ENCODE measurements at places on chromosomes 1 and 21.

GRCh38 chr1:25245809-25246599, 1.2 kb downstream of the RSRP1 start:
- DNase-seq = no peak

DNA sequence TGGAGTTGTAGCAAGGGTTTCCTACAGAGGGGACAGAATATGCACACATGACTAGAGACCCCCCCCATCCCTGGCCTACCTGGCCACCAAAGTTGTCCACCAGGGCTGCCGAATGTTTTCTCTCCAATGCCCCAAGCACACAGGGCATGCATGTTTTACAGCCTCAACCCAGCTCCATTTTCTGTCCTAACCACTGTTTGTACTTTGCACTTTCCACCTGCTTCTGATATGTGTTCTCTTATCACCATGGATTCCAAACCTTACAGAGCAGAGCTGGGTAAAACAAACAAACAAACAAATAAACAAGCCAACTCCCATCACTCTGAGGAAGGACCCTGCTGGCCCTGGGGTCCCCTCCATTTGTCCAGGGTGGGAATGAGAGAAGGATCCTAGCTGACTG, 27.3 kb downstream of the CLIC6 start:
- no peak for DNase-seq

DNA sequence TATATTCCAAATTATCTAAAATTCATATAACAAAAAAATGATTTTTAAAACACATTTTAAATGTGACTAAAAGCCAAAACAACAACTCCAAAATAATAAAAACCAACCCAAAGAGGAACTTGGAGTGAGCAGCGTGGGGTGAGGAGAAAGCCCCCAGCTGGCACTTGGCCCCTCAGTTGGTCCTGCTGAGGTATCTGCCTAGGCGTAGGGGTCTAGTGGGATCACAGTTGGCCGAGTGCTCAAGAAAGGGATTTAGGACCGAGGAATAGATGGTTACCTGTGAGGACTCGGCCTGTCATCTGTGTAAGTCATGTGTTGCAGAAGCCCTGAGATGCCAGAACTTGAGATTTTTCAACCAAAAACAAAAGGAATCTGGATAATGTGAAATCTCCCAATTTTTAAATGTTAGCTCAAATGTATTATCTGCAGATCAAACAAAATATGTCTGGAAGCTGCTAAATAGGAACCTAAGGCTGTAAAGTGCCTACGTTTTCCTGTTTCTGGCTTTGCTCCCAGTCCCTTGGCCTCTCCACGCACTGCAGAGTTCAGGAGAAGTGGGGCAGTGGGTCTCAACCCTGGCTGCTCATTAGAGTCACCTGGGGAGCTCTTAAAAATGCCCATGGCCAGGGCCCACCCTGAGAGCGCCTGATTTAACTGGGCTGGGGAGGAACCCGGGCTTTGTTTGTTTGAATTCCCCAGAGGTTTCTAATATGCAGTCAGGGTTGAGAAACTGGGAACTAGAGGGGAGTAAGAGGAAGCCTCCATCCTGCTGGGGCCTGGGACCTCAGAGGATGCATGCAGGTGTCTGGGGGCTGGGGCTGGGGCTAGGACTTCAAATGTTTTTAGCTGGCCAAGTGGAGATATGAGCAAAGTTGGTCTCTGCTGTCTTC, 38.5 kb upstream of the LDLRAP1 start:
- DNase-seq = no peak

GRCh38 chr1:115251856-115252255, 86.2 kb downstream of the NGF start:
- DNase-seq = no peak

- no peak for DNase-seq
These were observed 505.2 kb upstream of the NR5A2 start for GRCh38 chr1:199522338-199522737.

GRCh38 chr1:226424221-226425003, 16.5 kb upstream of the PARP1 start:
- peak; percentile 31 for DNase-seq

DNA sequence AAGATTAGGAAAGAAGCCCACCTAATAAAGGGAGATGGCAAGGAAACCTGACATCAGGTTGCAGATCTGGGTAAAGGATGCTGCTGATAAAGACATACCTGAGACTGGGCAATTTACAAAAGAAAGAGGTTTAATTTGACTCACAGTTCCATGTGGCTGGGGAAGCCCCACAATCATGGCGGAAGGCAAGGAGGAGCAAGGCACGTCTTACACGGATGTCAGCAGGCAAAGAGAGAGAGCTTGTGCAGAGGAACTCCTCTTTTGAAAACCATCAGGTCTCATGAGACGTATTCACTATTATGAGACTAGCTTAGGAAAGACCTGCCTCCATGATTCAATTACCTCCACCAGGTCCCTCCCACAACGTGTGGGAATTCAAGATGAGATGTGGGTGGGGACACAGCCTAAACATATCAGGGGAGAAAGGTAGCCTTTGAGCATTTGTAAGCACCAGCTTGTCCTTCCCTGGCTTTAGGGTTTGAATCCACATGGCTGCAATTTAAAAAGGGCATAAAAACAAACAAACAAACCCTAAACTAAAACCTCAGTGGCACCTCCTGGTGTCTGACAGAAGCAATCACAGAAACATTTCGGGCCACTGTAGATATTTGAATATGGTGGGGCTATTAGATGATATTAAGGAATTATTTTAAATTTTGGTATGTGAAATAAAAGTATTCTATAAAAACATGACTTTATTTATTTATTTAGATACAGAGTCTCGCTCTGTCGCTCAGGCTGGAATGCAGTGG, 33.1 kb downstream of the SLC2A7 start:
- DNase-seq = no peak

- no peak for DNase-seq
These were observed 61.3 kb downstream of the CLIC4 start for GRCh38 chr1:24806588-24806987.

DNA sequence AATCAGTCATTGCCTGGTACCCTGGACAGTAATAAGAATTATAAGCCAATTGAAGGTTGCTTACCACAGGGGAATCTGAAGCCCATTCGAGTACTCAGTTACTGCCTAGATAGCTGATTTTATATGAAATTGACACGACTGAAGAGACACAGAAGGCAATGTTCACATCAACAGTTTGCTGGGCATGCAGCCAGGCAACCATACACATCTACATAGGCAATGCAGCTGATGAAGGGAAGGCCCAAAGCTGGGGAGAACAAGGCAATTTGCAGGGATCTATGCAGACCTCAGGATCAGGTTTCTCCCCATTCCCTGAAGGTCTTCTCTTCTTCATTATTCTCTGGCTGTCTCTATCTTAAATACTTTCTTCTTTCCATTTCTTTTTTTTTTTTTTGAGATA, 448.7 kb downstream of the PTBP2 start:
- DNase-seq = no peak

GRCh38 chr1:178645808-178646200, 79.2 kb upstream of the RALGPS2 start:
- no peak for DNase-seq
